ENCODE measurements at places on chromosomes 12 and 14.

DNA sequence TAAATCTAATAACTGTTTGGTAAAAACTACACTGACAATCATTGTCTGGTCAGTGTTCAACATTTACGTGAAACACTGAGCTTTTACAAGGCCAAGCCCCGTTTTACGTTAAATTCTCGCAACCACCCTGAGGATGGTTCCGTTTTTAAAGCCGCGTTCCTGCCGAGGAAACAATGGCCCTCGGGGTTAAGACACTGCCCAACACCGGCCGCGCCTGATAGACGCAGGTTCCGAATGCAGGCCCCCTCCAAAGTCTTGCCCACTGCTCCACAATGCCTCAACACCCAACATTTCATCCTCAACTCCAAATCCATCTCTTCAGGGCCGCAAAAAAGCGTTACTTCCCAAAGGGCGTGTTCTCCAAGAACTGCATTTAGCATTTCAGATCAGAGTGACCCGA lies 953 bp upstream of the SNRPF start:
- H3K27ac ChIP-seq = no peak overlapping the region
- no peaks in the 10 kb centered on the region for H3K27me3 ChIP-seq
- peaks cover 17% of the 10 kb centered on the region for H3K4me1 ChIP-seq
- DNase-seq = no peak
- peak overlapping the region; percentile 91 for H3K4me3 ChIP-seq

GRCh38 chr12:107668320-107669098 lies 17.1 kb upstream of the PWP1 start:
- no peak for DNase-seq
- H3K36me3 ChIP-seq = no peaks in the 10 kb centered on the region
- H3K4me3 ChIP-seq = no peak overlapping the region
- no peaks in the 10 kb centered on the region for H3K4me1 ChIP-seq
- no peaks in the 10 kb centered on the region for H3K27me3 ChIP-seq

- H3K27ac ChIP-seq = peak overlapping the region; percentile 99
- DNase-seq = no peak
- no peaks in the 10 kb centered on the region for H3K4me1 ChIP-seq
- H3K4me3 ChIP-seq = peak overlapping the region; percentile 61
Observed at GRCh38 chr12:40223646-40224045, 1.2 kb upstream of the LRRK2 start.

GRCh38 chr14:92513204-92513965 lies at the start of gene RIN3:
RIN3 (plus strand) TSS chr14:92513781; CDS start chr14:92513933, 152 bp downstream.
- peaks cover 63% of the 10 kb centered on the region for H3K4me1 ChIP-seq
- H3K4me3 ChIP-seq = peak within 1 kb of the TSS; percentile 80
- peak; percentile 94 for DNase-seq
